Stimulated activated CD4-positive, alpha-beta T cell treated with anti-CD3 and anti-CD28 coated beads, TNF-alpha, amount 100 ng/mL, for 1 hour (primary cell): ENCODE measurements at places on chromosomes 5 and 9.

DNA sequence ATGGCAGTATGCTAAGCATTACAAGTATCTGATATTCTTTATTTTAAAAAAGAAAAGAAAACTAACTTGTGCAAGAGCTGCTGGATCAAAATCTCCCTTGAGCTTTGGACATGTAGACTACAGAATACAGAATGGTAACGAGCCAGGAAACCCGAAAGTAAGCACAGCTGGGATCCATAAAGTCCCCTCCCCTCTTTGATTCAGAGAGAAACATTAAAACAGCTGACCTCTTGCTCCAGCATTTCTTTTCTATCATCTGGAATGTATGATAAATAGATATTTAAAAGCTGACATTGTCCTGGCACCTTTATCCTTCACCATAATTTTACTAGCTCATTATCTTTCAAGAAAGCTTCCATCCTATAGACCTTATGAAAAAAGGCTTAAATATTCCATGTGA lies 28.2 kb upstream of the LPAR1 start:
- DNase-seq, result no peak

DNA sequence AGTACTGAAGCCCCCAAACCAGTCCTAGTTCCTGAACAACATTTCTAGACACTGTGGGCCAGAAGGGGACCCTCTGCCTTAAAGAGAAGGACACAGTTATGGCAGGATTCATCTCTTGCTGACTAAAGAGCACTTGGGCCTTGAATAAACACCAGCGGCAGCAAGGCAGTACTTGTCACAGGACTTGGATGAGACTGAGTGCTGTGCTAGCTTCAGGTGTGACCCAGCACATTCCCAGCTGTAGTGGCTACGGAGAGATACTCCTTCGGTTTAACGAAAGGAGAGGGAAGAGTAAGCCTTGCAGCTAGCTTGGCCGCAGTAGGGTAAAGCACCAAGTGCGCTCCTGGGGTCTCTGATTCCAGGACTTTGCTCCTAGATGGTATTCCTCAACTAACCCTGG lies 10.9 kb upstream of the STX17 start:
- no peak for DNase-seq

- no peak for DNase-seq
Measured at GRCh38 chr5:6788439-6788838, 75.2 kb downstream of the TENT4A start.

DNA sequence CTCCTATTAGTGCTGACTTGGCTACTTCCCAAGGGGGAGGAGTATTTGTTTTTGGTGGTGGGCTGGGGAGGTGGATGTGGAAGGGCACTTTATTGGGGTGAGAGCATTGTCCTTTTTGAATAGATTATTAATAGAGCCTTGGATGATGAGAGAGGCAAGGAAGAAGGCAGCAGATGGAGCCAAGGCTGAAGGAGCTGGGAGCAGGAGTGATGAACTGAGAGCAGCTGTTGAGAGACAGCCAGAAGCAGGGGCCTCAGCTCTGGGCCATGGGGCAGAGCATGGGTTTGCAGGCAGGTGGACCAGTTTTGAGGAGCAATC lies 29.6 kb downstream of the RGS3 start:
- DNase-seq, result no peak

GRCh38 chr5:88780736-88781135 lies 102.2 kb downstream of the MEF2C start:
- no peak for DNase-seq

GRCh38 chr5:11609570-11610303 lies 294.5 kb downstream of the CTNND2 start:
- DNase-seq, result no peak

GRCh38 chr9:126788046-126788445 lies 16.8 kb upstream of the ZBTB43 start:
- DNase-seq, result no peak
